Stimulated activated CD4-positive, alpha-beta T cell treated with anti-CD3 and anti-CD28 coated beads, Interleukin-1b, Interleukin-23, amount 100 ng/mL, for 1 hour (primary cell): ENCODE measurements at places on chromosomes 7 and 10.
A peak's percentile ranks its signal among the peaks of the same experiment; 100 is the strongest.

- DNase-seq, result no peak
These were observed 602.9 kb downstream of the TYW1 start for GRCh38 chr7:67599331-67600062.

- no peak for DNase-seq
These were observed 7.2 kb downstream of the TNS3 start for GRCh38 chr7:47574482-47575329.

DNA sequence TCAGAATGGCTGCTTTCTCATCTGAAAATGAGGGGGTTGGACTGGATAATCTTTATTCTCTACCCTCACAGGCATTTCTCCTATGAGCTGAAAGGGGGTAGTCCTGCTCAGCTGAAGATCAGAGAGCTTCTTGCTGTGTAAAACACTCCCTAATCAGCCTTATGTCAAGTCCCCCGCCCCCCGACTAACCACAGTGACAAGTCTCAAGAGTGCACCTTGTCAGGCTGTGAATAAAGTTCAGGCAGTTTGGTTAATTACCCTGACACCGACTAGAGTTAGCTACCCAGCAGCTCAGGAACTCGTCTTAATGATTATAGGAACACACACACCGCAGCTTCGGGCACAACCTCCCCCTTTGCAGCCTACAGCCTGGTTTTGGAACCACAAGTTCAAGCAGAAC is 513.7 kb downstream of the RPS24 start:
- DNase-seq, result no peak

DNA sequence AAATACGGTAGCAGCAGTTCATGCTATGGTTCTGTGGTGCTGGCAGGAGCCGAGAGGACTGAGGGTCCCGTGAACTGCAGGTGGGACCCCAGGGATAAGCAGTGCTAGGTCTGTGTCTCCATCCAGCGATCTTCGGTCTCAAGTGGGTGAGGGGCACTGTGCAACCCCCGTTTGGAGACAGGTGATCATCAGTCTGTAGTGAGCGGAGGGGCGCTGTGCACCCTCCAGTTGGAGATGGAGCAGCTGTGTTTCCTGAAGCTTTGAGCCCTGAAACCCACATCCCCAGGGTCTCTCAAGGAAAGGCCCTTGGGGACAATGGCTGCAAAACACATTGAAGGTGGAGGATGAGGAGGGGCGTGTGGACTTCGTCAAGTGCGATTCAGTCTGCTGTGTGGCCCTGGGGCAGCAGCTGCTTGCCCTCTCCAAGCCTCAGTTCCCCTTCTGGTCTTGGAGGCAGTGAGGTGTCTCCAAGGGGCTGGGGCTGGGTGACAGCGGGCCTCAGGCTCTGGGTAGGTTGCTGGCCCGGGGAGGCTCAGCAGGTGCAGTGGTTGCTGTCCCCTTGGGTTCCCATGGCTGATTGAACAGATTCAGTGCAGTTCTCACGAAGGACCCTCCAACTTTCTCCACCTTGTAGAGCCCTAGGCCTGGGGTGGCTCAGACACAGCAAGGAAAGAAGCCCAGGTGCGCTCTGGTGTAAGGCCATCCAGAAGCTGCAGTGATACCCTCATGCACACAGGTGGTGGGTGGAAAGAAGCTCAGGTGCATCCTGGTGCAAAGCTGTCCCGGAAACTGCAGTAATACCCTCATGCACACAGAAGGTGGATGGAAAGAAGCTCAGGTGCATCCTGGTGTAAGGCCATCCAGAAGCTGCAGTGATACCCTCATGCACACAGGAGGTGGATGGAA is 160.6 kb downstream of the ADARB2 start:
- no peak for DNase-seq

- no peak for DNase-seq
These were observed 70.4 kb upstream of the APBB1IP start for GRCh38 chr10:26367771-26368170.

DNA sequence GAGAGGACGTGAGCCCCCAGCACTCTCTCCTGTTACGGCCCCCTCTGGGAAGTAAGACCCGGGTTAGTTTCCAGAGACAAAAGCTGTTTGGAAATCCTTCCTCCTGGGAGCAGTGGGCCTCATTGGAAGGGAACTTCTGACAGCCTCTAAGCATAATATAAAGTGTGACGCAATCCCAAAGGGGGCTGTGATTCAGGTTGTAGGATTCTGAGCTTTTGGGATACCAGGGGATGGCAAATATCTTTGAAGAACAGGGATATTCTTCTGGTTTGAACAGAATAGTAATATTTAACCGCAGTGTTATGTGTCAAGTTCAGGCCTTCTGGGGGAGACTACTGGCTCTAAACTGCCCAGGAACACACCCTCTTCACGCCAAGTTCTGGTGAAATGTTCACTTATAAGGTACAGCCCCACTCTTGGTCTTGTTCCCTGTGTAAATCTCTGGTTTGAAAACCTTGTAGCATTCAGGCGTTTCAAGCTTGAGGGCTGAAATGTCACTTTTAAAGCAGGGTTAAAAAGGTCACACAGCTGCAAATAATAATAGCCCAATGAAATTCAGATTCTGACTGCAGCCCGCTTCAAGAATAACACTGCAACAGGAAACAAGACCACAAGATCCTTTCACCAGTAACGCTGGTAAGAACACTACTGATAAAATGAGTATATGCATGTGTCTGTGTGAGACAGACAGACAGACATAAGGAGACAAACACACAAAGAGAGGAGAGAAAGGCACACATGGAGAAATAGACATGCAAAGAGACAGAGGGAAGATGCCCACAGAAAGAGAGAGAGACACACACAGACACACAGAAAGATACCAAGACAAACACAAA is 69.0 kb downstream of the CREB5 start:
- DNase-seq, result no peak

- DNase-seq, result no peak
These were observed 1077.3 kb downstream of the SORCS3 start for GRCh38 chr10:105718207-105718995.

DNA sequence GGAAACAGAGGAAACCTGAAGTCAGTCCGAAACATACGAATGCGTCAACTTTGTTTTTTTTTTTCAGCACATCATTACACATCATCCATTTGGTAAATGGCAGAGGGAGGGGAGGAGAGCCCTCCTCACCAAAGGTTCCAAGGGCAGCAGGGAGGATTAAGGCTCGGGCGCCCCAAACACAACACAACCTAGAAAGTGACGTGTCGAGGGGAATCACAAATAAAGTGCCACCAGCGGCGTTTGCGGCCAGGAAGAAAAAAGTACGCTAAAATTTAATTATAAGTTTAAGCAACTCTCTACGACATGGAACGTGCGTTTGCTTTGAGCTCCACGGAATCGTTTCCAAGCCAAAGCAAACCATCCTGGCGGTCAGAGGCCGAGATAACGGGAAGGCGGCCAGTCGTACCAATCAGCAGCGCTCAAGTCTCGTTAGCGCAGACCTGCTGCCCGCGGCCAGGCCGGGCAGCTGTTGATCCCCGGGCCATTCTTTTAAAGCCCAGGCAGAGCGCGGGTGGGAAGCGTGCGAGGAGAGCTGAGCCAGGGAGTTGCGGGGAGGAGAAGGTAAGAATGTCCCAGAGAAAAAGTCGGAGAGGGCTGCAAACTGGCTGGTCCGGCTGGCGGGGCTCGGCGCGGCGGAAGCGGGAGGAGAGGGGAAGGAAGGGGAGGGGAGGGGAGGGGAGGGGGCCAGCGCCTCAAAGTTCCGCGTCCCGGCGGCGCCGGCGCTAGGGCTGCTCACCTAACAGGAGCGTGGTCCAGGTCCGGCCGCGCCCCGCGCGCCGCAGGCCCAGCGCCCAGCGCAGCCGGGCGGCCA is 719 bp downstream of the DPY19L1 start:
- peak; percentile 2 for DNase-seq

GRCh38 chr10:22977751-22978150 is 49.9 kb downstream of the ARMC3 start:
- no peak for DNase-seq

DNA sequence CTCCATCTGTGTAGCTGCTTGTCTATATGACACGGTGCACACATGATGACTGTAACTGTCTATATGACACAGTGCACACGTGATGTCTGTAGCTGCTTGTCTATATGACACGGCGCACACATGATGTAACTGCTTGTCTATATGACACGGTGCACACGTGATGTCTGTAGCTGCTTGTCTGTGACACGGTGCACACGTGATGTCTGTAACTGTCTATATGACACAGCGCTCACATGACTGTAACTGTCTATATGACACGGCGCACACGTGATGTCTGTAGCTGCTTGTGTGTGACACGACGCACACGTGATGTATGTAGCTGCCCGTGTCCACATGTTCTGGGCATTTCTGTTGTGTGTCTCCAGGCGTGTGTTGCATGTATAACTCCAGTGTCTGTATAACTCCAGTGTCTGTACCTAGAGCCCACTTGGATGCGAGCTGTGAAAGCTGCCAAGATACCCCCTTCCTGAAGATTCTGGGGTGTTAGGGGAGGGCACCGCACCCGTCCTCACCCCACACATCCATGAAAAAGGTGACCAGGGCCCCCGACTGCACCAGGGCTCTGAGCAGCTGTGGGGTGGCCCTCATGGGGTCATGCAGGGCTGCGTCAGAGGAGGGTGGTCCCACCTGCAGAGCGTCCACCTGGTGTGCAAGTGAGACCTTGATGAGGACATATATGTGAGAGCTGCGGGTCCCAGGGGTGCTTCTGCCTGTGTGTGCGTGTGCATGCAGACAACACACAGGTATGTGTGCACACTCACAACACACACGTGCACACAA is 137.9 kb downstream of the ELFN1 start:
- DNase-seq, result no peak

GRCh38 chr10:89241486-89242344 is 9.9 kb downstream of the LIPA start:
- DNase-seq, result no peak

- DNase-seq, result no peak
These were observed 140.3 kb downstream of the GPR85 start for GRCh38 chr7:112946350-112946749.

GRCh38 chr7:71238581-71239295 is 106.8 kb downstream of the GALNT17 start:
- no peak for DNase-seq

DNA sequence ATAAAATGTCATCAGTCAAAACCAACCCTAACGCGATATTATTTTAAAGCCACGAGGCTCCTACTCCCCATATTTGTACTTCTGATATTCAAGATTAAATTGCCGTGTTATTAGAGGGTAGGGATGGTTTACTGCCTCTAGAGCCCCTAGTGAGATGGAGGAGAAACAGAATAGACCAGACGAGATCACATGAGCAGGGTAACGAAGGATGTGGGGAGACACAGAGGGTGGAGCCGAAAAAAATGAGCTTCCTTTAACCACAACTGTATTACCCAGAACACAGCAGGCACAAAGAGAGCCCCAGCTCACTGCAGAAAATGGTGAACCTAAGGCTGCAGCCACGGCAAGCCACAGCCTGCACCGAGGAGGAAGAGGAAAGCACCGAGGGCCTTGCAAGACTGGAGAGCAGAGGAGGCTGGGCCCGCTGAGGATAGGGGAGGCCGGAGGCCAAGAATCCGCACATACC is 14.3 kb downstream of the ZC3HAV1 start:
- DNase-seq, result no peak

GRCh38 chr10:121351540-121351939 is 246.7 kb downstream of the FGFR2 start:
- no peak for DNase-seq

DNA sequence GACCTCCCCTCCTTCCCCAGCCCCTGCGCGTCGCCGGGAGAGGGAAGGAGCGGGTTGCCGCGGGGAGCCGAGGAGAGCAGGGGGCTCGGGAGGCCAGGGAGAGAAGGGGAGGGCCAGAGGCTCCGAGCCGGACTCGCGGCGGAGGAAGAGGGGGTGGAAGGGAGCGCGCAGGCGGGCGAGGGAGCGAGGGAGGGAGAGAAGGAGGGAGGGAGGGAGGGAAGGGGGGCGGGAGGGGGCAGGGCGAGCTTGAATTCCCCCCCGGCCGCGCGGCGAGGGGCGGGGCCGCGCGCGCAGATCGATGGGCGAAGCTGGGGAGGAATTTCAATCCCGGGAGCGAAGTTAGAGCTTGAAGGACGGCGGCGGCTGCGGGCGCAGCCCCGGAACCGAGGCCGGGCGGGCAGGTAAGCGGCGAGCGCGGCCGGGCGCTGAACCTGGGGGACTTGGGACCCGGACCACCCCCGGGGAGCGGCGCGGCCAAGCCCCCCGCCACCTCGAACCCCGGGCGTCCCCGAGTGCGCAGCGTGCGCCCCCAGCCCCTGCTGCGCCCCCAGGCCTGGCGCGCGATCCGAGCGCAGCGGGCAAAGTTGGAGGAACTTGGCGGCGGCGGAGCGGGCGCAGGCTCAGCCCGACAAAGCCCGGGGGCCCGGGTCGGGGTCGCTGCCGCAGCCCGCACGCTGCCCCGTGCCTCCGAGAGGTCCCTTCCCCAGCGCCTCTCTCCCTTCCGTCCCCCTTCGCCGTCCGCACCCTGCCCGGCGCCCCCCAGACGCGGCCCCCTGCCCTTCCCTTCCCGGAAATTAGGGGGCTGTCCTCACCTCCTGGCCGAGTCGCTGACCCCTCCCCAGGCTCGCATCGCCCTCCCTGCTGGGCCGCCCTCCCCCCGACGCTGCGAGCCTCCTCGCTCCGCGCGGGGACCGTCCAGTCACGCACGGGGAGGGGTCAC is at the start of gene ELFN1:
Gene ELFN1 (plus strand): TSS at position 324 of the 940 bp plus-strand sequence. CDS start 74,320 bp downstream, outside the sequence.
- DNase-seq, result no peak

DNA sequence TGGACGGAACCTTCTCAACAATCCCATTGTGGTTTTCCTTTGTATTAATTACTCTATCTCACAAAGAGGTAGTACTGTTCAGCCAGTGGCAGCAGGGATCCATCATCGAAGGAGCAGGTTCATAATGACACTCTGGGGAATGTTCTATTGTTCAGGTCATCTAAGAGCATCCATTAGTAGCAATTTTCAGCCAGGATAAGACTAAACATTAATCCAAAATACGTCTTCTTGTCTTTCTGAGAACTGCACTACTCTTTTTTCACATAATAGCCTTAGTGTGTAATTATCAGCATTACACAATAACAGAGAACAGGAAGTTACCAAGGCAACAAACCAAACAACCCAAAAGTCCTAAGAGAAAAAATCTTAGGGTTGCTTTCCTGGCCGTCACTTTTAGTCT is 259.5 kb upstream of the VWC2 start:
- no peak for DNase-seq

DNA sequence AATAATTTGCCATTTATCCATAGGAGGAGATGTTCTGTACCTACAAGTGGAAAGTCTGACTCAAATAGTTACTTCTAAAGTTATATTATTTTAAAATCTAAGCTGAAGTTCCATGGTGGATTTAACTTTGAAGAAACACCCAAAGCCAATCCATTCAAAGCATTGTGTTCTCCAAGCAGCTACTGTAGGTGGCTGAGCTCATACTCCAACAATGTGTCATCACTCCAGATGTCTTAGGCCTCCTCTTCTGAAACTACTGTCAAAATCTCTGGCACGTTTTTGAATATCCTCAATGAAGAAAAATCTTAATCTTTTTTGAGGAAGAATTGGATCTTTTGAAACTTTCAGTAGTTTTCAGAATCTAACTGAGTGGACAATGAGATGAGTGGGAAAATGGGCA is 169.1 kb downstream of the PTEN start:
- no peak for DNase-seq

GRCh38 chr7:36546331-36546730 is 156.7 kb downstream of the ANLN start:
- DNase-seq, result no peak
